NCI-H187 treated with DMSO at 0.1 percent for 48 hours (cell line): ENCODE measurements at places on chromosomes 16 and 17.

DNA sequence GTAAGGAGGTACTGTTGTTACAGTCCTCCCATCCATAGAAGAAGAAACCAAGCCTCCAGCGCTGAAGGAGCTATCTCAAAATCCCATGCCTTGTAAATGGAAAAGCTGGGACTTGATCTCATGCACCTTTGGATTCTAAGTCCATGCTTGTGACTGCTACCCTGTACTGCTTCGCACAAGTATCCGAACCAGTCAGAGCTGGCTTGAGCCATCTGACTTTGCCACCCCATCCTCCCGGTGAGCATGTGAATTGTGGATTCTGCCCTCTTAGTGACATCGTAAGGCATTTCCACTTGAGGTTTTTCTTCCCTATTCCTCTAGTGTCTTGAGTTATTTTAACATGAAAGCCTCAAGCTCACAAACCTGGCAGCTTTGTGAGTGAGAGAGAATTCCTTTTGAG is 15.3 kb downstream of the MYOCD start:
- no peak for DNase-seq

- no peak for DNase-seq
Observed at GRCh38 chr16:5715155-5715554, 617.6 kb upstream of the EEF2KMT start.

DNA sequence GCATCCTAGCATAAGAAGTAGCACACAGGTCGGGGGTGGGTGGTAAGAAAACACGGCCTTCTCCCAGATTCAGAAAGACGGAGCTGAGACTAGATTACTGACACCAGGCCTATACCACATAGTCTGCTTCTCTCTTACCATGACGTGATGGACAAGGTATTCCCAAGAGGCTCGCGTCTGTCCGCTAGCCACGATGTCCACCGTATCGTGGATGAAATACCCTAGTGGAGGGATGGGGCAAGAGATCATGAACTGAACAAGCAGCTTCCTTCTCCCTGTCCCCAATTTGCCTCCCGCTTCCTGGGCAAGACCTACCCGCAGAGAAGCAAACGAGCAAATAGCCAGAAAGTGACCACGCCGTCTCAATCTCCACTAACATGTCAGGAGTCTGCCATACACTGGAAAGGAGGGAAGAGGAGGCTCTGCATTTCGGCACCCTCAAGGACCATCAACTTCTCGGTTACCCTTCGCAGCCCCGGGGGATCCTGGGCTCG is 820 bp downstream of the TLCD1 start:
- DNase-seq: no peak

GRCh38 chr16:30628628-30629540 is 18.7 kb upstream of the ZNF689 start:
- DNase-seq: peak; percentile 29

DNA sequence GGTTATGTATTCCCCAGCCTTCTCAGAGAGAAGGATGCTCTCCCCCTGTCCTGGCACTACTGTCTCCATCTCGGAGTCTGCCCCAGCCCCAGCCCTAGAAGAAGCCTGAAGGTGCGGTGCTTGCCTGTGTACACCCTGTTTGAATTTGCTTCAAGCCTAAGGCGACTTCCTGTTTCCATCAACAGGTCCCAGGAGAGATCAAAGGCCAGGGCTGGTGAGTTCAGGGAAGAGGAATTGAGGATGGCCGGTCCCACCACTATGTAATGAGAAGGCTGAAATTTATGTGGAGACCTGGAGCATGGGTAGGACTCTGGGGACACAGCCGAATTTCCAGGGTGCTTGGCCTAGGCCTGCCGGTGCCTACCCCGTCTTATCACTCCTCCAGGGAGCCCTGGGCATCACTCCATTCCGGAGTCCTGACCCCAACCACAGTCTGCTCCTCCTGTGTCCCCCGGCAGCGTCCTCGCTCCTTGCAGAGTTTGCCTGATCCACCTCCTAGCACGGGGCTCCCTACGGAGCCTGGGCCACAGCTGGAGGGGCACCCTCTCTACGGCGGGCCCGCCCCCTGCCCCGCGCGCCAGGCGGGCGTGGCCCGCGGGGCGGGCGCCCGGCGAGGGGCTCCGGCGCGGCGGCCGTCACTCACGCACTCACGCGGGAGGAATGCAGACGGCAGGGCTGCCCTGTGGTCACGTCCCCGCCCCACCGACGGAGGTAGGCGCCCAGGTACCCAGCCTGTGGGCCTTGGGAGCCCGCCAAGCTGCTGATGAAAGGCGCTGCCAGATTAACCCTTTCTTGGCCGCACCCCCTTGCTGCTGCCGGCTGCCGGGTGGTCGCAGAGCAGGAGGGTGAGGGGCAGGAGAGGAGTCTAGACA is 53.8 kb upstream of the TAC4 start:
- DNase-seq: no peak

- DNase-seq: no peak
Observed at GRCh38 chr16:48596326-48596725, 13.7 kb downstream of the N4BP1 start.

DNA sequence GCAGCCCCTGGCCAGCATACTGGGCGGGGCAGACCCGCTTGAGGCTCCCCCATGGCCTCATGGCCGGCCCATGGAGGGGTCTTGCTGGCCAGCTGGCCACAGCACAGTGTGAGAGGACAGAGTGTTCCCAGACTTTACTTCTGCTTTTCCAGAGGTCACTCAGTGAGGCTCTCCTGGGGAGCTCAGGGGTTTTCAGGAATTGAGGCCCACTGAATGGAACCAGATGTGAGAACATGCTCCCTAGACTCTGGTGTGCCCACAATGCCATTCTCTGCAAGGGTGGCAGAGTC is 21.2 kb downstream of the ATP6V0D1 start:
- DNase-seq: no peak

GRCh38 chr16:3915426-3916260 is 35.1 kb upstream of the CREBBP start:
- DNase-seq: no peak

DNA sequence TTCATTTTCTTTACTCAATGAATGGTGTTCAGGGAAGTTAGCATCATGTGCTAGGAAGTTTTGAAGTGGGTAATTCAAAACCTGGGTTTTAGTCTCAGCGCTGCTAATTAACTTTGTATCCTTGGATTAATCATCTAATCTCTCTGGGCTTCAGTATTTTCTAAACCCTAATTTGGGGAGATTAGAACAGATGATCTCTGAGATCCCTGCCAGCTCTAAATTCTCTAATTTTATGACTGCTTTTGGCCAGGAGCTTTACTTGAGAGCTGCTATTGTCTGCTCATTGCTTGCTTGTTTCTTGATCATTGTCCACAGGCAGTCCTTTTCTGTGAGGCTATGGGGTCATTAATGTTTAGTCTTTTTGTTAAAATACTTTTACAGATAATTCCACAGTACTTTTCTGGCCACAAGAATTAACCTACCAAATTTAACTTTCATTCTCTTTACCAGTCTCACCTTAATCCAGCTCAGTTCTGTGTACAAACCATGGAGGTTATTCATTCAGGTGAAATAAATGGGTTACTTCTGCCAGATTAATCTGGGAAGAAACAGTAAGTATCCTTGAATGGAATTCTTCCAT is 28.4 kb upstream of the VWA3A start:
- DNase-seq: no peak

- DNase-seq: no peak
Observed at GRCh38 chr16:9499941-9500593, 408.6 kb downstream of the HAPSTR1 start.

DNA sequence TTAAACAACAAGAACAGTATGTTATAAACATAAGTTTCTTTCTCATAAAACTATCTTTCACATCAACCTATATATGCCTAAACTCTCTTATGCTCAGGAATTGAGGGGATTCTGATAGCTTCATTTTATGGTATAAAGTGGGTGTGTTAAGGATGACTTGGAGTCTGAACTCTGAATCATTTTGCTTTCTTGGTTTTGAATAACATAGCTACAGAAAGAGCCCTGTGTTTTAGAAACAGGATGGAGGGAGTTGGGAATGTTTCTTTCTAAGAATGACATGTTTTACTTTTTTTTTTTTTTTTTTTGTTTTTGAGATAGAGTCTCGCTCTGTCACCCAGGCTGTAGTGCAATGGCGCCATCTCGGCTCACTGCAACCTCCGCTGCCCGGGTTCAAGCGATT is 50.1 kb downstream of the RHOT1 start:
- no peak for DNase-seq

DNA sequence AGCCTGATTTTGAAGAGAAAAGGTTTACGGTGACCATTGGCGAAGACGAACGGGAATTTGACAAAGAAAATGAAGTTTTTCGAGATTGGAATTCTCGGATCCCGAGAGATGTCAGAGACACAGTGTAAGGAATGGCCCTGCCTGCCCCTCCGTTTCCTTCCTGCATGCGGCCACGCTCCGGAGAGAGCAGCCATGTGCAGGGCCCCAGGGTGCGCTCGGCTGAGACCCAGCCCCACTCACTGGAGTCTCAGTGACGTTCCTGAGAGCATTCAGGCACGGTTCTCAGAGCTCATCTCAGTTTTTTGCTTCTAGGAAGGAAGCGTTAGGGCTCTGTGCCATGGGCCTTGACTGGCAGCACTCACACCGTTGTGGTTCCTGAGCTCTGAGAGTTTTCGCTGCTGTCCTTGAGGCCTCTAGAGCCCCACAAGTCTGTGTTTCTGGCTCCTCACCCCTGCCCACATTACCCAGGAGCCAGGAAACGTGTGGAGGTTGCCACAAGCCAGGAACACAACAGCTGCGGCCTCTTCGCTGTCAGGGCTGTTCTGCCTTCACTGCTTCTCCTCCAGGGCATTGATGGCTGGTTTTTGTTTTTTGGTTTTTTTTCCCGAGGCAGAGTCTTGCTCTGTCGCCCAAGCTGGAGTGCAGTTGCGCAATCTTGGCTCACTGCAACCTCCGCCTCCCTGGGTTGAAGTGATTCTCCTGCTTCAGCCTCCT is 29.8 kb downstream of the ZC3H18 start:
- DNase-seq: no peak

GRCh38 chr17:13994050-13994449 is 75.3 kb upstream of the COX10 start:
- no peak for DNase-seq

GRCh38 chr16:11219178-11219577 is 36.8 kb downstream of the SOCS1 start:
- DNase-seq: no peak

GRCh38 chr17:50908140-50908859 is 42.1 kb upstream of the TOB1 start:
- DNase-seq: no peak

DNA sequence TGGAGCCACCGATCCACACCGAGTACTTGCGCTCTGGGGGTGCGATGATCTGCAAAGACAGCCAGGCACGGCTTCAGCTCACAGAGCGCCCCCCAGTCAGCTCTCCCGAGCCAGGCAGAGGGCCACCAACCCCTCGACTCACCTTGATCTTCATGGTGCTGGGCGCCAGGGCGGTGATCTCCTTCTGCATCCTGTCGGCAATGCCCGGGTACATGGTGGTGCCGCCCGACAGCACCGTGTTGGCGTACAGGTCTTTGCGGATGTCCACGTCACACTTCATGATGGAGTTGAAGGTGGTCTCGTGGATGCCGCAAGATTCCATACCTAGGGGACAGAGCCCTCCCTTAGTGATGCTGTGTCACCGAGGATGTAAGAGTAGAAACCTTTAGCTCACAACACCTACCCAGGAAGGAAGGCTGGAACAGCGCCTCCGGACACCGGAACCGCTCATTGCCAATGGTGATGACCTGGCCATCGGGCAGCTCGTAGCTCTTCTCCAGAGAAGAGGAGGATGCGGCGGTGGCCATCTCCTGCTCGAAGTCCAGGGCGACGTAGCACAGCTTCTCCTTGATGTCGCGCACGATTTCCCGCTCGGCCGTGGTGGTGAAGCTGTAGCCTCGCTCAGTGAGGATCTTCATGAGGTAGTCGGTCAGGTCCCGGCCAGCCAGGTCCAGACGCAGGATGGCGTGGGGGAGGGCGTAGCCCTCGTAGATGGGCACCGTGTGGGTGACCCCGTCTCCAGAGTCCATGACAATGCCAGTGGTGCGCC is 1.6 kb downstream of the ACTG1 start:
- no peak for DNase-seq

DNA sequence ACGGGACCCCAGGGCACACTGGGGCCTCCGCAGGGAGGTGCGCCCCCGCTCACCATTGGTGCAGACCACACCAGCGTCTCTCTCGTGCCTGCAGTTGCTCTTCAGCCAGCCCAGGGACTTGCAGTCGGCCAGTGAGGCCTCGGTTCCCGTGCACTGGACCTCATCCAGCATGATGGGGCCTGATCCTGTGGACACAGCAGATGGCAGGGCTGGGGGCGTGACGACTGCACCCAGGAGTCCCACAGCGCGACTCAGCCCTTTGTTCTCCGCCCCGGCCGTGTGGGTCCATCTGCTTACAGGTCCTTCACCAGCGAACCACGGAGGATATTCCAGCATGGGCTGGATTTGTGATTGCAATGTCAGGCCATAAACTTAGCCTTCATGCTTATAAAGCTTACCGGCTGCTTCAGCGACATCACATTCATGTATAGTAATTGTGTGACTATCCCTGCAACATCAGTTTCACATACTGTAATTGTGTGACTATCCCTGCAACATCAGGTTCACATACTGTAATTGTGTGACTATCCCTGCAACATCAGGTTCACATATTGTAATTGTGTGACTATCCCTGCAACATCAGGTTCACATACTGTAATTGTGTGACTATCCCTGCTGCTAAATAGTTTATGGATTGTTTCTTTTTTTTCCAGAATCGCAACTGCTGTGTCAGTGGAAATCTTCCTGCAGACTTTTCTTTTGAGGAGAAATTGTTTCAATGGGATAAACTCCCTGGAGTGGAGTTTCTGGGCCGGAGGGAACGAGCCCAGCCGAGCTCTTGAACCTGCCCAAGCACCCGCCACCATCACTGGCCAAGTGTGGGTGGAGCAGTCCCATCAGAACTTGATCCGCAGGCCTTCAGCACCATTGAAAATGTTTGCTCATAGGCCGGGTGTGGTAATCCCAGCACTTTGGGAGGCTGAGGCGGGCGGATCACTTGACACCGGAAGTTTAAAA is 4.8 kb downstream of the LGALS3BP start:
- no peak for DNase-seq

DNA sequence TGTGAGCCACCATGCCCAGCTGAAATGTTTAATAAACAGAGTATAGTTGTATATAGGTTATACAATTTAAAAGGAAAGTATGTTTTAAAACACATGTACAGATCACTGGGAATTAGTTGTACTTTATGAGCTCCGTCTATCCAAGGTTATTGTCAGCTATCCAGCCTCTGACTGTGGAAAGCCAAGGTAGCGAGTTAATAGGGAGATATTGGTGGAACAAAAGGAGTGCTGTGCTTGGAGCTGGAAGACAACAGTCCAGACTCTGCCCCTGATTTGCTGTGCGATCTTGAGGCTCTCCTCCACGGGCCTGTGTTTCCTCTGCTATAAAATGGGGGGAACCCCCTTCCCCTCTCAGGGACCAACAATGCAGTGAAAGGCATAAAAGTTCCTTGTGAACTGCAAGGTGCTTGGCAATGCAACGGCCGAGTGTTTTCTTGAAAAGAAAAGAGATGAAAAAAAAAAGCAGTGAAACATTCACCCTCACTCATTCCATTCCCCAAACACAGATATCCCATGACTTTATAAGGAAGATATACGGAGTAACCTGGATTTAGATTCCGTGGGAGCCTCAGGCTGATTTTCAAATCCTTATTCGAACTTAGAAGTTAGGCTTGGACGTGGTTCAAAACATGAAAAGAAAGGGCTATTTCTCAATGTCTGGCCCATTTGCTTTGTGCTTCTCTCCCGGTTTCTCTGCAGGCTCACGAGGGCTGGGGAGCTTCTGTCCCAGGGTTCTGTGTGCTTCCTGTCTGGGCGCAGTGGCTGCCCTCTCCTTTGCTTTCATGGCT is 34.1 kb downstream of the CUEDC1 start:
- no peak for DNase-seq
